ENCODE measurements at places on chromosomes 3 and 15.

DNA sequence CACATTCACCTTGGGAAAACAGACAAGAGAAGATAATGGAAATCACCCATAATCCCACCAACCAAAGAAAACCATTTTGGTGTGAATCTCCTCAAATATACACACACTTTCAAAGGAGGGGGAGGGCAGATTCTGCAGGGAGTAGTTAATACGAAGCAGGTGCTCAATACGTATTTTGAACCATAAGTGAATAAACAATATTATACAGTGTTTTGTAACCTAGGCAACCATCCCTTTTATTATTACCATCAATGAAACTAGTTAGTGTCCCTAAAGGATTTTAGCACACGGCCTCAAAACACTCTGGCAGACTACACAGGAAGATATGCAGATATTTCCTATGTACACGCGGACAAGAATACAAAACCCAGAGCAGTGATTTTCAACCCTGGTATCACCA, 6.1 kb downstream of the OSBPL10 start:
- DNase-seq = no peak

DNA sequence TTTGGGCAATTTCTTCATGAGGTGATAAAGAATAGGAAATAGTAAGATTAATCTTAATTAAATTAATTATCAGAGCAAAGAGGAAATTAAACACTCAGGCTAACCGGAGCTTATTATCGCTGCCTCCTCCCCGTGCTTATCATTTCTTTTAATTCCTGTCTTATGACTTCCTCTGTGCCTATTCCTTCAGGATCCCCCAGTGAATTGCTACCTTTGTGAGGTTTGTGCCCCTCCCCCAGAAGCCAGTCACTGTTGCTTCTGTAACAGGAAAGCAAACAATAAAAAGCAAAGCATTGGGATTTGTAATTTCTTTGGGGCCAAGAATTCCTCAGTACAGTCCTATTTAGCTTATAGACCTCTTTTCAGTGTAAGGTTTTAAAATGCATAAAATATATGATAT, 164.5 kb downstream of the CADPS start:
- no peak for DNase-seq

DNA sequence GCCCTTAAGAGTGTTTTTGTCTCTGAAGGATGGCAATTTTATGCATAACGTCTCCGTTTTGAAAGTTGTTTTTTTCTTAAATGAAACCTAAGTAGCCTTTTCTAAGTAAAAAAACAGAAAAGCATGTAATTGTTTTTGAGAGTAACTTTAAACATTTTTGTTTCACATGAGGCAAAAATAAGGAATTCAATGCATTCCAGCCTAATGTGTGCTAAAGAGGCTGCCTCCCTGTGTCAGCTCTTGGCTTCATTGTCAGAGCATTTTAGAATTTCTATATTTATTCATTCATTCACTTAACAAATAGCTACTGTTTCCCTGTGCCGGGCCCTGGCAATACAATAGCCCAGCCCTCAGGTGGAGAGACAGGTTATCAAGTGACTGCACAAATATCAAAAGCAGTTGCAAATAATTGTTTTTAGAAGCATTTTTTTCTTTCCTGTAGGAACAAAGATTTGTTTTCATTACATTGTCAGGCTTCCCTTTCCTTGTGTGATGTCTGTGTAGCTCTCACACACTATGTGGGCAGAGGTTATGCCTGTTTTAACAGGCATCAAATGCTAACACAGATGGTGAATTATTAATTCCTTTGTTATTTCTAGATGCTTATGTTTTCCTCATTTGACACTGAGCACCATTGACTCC, 81.9 kb downstream of the CCK start:
- DNase-seq = no peak

DNA sequence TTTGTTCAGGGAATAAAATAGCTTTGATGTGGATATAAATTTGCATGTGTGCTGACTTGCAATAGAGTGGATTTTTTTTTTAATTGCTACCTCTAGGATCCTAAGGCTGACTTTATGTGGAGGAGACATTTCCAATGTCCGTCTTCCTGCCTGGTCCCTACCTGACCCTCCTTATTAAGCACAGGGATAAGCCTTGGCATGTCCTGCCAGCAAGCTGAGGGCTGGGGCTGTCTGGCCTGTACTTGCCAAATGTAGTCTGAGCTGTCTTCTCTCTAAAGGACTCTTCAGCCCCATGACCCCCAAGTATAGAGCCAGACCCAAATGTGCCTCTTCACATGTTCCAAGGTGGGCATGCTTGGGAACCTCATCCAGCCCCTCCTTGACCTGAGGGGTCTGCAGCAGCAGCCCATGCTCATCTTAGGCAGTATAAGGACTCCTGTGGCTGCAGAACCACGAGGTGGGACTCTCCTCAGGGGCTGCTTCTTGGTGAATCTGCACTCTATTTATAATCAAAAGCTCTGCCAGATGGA, 88.8 kb downstream of the CACNA1D start:
- DNase-seq = no peak

GRCh38 chr15:58415636-58416035, 16.2 kb upstream of the LIPC start:
- DNase-seq = no peak

GRCh38 chr3:111872979-111873378, 13.9 kb downstream of the PHLDB2 start:
- DNase-seq = no peak

DNA sequence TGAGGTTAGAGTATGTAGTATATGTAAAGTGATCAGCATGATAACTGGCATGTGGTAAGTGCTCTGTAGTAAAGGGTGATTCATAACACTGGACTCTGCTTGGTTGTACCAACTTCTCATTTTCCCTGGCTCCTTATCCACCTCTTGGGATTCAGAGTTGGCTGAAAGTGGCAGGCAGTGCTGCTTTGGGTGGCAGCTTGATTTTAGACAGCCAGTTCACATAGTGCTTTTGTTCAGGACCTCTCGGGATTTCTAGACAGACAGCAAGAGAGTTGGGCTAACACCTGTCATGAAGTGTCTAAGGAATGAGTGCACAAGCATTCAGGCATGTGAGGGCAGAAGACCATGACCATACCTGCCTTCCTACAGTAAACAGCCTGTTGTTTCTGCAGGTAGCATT, 69.0 kb downstream of the RBM6 start:
- DNase-seq = no peak

All from stimulated activated naive CD4-positive, alpha-beta T cell treated with Interleukin-2 at 50 U/mL for 16 hours (primary cell).